Esophagus squamous epithelium (tissue), 5 donors: ENCODE measurements at places on chromosomes 16 and 17.

DNA sequence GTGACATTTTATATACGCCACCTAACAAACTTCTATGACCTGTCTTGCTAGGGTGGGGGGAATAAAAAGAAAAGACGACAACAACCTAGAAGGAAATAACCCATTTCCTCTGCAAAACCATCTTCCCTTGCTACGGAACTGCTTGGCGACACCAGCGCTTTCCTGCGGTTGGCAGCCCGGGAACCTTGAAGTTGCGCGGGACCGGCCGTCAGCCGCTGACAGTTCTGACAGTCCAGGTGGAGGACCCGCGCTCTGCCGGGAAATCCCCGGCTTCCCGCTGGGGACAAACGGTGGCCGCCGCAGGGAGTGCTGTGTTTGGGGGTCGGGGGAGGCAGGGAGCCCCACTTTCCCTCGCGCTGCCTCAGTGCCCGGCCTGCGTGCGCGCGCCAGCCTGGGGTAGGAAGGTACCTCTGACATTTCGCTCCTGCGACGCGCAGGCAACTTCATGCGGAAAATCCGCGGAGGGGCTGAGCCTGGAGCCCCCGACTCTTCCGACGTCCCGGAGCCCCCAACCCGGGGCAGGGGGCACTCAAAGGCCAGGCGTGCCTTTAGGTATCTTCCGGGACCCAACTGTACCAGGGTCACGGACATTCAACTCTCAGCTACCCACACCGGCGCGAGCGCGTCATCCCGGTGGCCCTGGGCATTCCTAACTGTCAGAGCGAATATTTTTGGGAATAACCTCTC lies 516 bp downstream of the SLC16A6 start:
- no peak for DNase-seq

DNA sequence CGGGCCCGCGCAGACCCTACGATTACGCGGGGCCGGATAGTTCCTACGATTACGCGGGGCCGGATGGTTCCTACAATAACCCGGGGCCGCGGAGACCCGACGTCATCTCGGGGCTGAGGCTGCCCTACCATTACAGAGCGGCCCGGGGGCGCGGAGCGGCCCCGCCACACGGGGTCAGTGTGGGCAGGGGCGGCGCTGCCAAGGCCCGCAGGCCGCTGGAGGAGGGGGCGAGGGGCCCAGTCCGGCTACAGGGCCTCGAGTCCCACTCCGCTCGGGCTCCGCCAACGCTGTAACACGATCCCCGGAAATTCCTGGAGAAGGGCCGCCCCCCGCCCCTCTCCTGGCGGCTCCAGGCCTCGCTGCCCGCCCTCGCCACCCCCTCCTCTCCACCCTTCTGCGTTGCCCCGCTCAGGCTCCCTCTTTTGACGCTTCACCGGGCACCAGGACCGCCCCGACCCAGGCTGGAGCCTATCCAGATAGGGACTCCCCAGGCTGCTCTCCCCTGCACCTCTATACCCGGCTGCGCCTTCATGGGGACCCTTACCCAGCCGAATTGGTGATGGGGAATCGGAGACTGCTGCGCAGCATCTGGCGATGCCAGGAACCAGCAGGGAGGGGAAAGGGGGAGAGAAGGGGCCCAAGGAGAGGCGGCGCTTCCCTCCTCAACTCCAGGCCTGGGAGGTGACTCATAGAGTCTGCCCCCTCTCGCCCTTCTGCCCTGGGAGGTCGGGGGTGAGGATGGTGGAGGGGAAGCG lies at the start of gene RAB34:
Gene RAB34, minus strand, starts transcription at position 291 of the 755 bp plus-strand sequence. CDS start 602 bp downstream, outside the sequence.
- DNase-seq: no peak

- no peak for DNase-seq
Observed at GRCh38 chr16:26497896-26498295, 568.8 kb upstream of the C16orf82 start.

GRCh38 chr17:31446195-31446967 lies 54.9 kb downstream of the RAB11FIP4 start:
- DNase-seq: no peak
